Posterior vena cava (tissue), 2 donors: ENCODE measurements at places on chromosomes 2 and 18. TPM values are rescaled to one million over a fixed set of nuclear protein-coding genes. Genes with fewer than 3 reads are reported as not detected.

DPYSL5 gene
- not detected for total RNA-seq

- no peak for DNase-seq
Measured at GRCh38 chr2:73386894-73387636, 1.4 kb downstream of the ALMS1 start.

DNA sequence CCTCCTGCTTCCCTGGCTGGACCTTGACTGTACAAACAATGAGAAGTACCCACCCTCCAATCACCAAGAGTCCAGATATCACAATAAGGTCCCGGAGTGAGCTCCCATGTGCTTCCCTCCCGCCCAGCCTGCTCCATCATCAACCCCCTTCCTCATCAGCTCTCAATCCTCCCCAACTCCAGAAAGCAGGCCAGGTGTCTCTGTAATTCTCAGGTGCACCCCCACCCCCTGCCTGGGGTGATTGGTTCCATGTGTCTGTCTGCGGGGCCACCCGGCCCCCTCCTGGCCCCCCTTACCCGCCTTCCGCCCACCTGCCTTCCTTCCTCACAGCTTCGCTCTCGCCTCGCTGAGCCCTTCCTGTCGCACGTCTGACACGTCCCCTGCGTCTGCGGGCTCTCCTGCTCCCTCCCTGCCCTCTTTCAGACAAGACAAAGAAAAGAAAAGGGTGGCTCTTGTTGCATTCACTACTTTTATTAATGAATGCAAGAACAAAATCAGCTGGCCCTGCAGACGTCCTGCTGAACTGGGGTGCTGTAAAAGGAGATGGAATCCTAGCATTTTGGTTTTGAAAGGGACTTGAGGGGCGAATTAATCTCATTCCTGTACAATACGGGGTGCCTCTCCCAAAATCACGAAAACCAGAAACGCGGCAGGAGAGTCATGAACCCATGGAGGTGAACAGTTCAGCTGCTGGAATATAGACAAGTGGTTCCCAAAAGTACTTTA is 26.5 kb upstream of the IGFBP2 start:
- DNase-seq = peak; percentile 32

PSD4 gene
- total RNA-seq = 5.8 TPM

GRCh38 chr2:127016329-127016728 is 90.6 kb downstream of the BIN1 start:
- no peak for DNase-seq

GRCh38 chr2:101741775-101742520 is 44.4 kb downstream of the MAP4K4 start:
- no peak for DNase-seq

- no peak for DNase-seq
Measured at GRCh38 chr2:156064540-156064939, 268.0 kb downstream of the NR4A2 start.
